ENCODE measurements at places on chromosomes 16 and 17.

DNA sequence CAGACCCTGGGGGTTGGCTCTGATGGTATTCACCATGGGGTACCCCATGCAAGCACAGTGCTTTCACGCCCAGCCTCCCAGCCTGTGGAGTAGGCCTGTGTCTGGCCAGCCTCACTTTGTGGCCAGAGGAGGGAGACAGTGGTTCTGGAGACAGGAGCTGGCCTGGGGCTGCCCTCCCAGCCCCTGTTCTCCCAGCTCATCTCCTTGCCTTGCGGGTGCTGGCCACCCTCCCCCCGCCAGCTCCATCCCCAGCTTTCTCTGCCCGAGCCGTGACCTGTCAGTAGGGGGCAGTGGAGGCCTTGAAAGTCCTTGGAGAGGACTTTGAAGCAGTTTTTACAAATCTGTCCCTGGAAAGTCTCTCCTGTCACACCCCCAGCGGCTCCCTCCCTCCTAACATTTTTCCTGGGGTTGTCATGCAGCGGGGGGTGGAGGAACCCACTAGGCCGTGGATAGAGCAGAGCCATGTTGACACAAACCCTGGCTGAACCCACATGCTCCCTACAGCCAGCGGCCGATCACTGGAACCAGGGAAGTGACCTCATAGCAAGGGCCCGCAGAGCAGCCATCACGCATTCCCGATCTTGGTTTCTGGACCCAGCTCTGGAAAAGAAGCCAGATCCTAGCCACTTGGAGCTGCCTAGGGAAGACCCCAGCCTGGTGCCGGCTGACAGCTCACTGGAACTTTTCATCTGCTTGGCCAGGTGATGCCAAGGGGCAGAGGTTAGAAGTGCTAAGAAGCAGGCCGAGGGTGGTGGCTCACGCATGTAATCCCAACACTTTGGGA, 289.4 kb downstream of the SEC14L1 start:
- DNase-seq, result peak; percentile 69

DNA sequence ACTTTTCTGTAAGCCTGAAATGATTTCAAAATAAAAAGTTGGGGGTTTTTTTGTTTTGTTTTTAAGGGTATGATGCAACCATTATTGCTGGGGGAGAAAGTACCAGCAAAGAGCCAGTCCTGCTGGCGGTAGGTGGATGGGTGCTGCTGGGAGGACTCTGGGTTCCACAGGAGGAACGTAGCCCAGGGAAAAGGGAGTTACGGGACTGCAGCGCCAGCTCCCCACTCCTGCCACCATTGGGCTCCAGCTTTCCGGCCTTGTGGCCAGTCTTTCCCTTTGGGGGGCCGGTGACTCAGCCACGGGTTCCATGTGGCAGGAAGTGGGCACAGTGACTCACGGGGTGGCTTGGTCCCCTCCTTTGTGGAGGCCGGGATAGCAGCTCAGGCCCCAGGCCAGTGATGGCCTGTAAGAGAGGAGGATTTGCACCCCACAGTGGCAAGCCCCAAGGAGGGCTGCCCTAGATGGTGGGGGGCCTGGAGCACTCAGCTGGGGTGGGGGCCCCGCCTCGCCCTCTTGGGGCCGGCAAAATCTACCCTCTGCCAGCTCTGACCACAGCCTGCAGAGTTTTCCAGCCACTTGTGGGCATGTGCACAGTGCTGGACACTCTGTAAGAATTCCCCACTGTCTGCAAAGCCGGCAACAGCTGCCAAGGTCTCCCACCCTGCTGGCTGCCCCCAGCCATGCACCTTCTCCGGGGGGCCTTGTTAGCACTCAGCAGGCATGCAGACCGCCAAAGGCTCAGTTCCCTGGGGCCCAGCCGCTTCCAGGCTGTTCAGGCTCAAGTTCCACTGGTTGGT, 30.4 kb downstream of the SOCS3 start:
- DNase-seq, result peak; percentile 37

DNA sequence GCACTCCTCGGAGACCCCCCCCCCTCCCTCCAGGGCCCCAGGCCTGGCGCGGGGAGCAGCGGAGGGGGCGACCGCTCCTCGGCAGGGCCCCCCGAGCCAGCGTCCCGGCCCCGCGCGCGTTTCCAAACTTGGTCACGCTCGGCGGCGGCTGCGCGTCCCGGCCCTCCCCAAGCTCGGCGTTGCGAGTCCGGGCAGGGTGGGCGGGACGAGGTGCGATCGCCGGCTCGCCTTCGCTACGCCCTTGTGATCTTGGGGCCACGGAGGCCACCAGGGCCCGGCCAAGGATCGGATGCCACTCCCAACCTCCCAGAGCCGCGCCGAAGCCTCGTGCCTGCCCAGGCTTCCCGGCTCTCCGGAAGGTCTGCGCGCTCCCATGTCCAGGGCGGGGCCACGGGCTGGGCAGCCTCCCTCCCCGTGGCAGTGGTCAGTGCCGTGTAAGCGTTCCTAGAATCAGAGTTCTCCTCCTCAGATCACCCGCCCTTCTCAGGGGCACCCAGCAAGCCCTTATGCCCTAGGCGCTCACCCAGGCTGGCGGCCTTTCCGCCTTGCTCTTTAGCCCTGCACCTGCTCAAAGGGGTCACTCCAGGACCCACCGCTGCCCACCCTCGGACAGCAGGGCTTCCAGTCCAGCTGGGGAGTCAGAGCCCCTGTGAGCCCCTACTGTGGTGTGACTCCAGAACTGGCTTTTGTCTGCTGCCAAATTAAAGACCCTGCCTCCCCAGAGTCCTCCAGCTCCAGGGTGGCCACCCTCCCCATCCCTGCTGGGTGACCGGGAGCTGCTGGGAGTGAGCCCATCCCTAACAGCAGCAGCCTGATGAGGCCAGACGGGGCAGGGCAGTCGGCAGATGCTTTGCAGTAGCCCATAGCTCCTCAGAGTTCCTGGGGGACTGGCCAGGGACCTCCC, 12.2 kb upstream of the MRPS23 start:
- no peak for DNase-seq

DNA sequence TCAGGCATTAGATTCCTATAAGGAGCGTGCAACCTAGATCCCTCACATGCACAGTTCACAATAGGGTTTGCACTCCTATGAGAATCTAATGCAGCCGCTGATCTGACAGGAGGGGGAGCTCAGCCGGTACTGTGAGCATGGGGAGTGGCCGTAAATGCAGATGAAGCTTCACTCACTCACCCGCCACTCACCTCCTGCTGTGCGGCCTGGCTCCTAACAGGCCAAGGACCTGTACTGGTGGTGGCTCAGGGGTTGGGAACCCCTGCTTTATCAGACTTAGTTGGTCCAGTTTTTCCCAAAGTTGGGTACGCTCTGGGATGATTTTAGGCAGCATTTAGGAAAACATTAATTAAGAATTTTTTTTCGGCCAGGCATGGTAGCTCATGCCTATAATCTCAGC, 103.8 kb downstream of the MARF1 start:
- DNase-seq, result no peak

- DNase-seq, result no peak
These were observed 429.9 kb downstream of the HS3ST3B1 start for GRCh38 chr17:14730821-14731220.

- DNase-seq, result no peak
These were observed 2.5 kb downstream of the C1QTNF8 start for GRCh38 chr16:1093284-1094123.

- no peak for DNase-seq
These were observed 475.2 kb upstream of the WSB1 start for GRCh38 chr17:26818736-26819135.

GRCh38 chr17:82357394-82357793, 1.7 kb upstream of the TEX19 start:
- no peak for DNase-seq

DNA sequence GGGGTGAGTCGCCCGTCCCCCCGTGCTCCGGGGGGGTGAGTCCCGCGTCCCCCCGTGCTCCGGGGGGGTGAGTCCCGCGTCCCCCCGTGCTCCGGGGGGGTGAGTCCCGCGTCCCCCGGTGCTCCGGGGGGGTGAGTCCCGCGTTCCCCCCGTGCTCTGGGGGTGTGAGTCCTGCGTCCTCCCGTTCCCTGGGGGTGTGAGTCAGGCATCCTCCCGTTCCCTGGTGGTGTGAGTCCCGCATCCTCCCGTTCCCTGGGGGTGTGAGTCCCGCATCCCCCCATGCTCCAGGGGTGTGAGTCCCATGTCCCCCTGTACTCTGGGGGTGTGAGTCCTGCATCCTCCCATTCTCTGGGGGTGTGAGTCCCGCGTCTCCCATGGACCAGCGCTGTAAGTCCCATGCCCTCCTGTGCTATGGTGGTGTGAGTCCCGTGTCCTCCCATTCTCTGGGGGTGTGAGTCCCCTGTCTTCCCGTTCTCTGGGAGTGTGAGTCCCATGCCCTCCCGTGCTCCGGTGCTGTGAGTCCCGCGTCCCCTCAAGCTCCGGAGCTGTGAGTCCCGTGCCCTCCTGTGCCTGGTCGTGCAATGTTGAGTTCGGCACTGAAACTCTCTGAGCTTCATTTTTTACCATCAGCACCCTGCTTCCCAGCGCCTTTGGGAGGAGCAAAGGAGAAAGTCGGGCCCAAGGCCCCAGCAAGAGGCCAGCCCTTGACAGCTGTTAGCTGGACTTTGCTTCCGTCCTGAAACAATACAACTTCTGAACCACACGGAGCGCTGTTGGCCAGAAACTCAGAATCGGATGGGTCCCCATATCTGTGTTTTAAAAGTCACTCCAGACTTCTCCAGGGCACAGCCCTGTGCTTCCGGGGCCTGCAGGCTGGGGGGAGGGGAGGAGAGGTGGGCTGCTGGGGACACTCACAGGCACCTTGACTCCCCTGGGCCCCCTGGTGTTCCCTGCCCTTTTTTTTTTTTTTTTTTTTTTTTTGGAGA, 11.5 kb upstream of the ZC3H18 start:
- no peak for DNase-seq

GRCh38 chr16:361872-362701, 8.3 kb downstream of the MRPL28 start:
- DNase-seq, result peak; percentile 54

- peak; percentile 89 for DNase-seq
These were observed at the start of gene RABEP1 for GRCh38 chr17:5281814-5282641. Gene RABEP1, plus strand, starts transcription at chr17:5282284. Its CDS starts 203 bp downstream, at chr17:5282487.

DNA sequence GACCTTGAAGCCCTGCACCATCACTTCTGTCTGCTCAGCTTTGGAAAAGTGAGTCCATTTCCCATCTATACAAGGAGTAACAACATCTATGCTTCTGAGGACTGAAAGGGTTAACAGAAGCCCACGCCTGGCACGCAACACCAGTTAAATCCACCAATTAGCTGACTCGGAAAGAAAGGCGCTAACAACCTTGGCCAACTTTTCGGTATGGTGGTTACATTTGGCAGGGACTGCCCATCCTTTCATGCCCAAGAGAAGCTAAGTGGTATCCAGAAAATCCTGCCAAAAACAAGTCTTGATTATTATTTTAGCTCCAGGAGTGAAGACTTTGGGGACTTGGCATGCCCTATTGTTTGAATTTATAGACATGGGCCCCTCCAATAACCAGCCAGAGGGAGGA, 202.3 kb upstream of the RPL38 start:
- DNase-seq, result no peak

- DNase-seq, result no peak
These were observed 656.2 kb downstream of the KCNJ2 start for GRCh38 chr17:70825321-70826125.

DNA sequence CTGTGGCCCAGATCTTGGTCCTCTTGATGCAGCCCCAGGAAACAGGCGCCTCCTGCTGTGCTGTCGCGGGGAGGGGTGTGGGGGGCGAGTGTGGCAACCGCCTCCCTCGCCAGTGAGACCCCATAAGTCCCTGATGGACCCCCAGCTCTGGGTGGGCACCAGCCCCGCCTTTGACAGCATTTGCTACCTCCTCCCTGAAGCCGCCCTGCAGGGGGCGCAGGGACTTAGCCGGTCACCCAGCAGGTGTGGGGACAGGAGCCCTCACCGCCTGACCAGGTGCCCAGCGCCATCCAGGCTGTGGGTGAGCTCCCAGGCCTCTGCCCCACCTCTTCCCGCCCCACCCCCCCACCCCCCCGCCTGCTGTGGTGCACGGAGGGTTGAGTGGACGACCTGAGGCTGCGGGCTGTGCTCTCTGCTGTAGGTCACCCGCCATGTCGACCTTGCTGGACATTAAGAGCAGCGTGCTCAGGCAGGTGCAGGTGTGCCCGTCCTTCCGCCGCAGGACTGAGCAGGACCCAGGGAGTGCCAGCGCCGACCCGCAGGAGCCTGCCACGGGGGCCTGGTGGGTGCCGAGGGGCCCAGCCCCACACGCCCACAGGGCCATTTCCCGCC, 4.8 kb downstream of the BAIAP3 start:
- DNase-seq, result no peak

DNA sequence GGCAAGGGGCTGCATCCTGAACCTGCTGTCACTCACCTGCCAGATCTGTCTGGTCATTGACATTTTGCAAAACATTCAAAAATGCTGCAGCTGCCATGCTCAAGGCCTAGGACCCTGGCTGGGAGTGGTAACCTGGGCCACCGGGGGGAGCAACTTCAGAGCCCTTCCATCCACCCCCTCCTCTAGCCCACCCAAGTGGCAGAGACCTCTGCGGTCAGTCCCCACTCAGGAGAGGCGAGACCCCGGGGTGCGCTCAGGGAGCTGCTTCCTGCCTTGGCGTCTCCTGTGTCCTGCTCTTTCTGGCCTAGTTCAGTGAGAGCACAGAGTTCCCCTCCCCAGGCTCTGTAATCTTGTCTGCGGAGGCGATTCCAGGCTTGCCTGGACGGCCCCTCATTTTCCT, 108.8 kb downstream of the CCDC182 start:
- DNase-seq, result no peak

- no peak for DNase-seq
These were observed 621 bp downstream of the CEP95 start for GRCh38 chr17:64507413-64507782.

- no peak for DNase-seq
These were observed 25.6 kb downstream of the TRAP1 start for GRCh38 chr16:3691761-3692160.

GRCh38 chr16:79047337-79047736, 553.2 kb downstream of the MAF start:
- DNase-seq, result no peak

DNA sequence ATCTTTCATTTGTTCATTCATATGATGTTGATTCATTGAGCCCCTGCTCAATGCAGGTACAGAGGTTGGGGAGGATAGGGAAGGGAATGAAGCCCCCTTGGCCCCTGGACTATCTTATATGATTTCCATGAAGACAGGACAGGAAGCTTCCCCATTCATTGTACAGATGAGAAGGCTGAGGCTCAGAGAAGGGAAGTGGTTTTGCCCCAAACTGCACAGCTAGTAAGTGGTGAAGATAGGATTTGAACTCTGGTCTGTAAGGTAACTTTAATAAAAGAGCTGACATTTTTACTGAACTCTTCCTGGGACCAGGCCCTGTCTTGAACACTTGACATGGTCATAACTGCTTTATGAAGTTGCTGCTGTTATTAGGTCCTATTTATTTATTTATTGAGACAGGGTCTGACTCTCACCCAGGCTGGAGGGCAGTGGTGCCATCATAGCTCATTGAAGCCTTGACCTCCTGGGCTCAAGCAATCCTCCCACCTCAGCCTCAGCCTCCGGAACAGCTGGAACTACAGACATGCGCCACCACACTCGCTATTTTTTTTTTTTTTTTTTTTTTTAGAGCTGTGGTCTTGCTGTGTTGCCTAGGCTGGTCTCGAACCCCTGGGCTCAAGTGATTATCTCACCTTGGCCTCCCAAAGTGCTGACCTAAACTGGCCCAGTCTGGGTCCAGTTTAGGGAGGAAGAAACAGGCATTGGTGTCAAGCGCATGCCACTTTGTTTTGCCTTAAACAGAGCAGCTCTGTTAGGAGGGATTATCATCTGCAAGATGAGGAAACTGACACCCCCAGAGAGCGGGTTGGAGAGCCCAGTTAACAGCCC, 5.0 kb downstream of the CTF1 start:
- DNase-seq, result no peak

All from stimulated activated CD8-positive, alpha-beta memory T cell treated with anti-CD3 and anti-CD28 coated beads, Interleukin-7, amount 100 ng/mL, for 4 hours (primary cell).